ENCODE measurements at places on chromosomes 2 and 18. TPM values are rescaled to one million over a fixed set of nuclear protein-coding genes. Genes with fewer than 3 reads are reported as not detected.

Gene ZDBF2
- total RNA-seq = 9.7 TPM

Gene OTOS
- total RNA-seq = not detected

Gene XIRP2
- 0.55 TPM for total RNA-seq

- DNase-seq = no peak
- peaks cover 18% of the 10 kb centered on the region for H3K4me1 ChIP-seq
- H3K4me3 ChIP-seq = no peak overlapping the region
- no peaks in the 10 kb centered on the region for H3K27me3 ChIP-seq
These were observed 109.1 kb upstream of the CYP1B1 start for GRCh38 chr2:38185012-38185491.

DNA sequence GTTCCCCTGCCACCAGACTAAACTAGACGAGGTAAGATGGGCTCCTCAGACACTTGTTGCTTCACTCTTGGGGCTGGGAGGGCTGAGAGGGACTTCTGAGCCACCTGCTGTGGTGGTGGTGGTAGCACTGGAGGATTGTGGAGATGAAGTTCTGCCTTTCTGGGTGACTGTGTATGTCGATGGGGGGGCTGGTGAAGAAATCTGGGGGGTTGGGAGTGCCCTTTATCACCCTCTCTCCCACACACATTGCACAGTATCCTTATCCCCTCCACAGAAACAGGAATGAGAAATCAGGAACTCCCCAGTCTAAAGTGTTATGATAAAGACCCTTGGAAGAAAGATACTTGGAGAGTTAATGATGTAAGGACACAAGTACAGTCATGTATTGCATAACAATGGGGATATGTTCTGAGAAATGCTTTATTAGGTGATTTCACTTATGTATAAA, 38.5 kb downstream of the HK2 start:
- DNase-seq = no peak
- H3K4me3 ChIP-seq = no peak overlapping the region
- H3K27ac ChIP-seq = no peak overlapping the region
- no peaks in the 10 kb centered on the region for H3K36me3 ChIP-seq
- H3K4me1 ChIP-seq = no peaks in the 10 kb centered on the region

Gene PLEKHA3
- total RNA-seq = 17.8 TPM

DNA sequence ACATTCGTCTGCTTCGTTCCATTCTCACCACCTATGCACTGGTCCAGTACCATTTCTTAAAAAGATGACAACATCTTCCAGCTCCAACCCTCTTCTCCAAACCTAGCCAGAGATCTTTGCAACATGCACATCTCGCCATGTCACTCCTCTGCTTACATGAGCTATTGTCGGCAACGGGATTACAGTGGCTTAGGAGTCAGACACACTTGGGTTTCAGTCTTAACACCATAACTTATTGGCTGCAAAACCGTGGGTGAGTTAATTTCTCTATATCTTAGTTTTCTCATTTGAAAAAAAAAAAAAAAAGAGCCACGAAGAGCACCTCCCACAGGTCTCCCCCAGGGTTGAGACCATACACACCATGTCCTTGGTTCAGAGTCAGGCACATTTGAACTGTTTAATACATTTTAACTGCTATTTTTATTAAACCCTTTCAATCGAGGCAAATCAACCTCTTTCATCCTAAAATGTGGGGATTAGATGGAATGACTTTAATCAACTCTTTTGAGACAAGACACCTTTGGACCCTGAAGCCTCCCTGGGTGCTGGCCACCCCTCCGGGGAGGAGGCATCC, 889 bp downstream of the ANKRD29 start:
- no peaks in the 10 kb centered on the region for H3K4me1 ChIP-seq
- H3K27me3 ChIP-seq = no peaks in the 10 kb centered on the region
- H3K4me3 ChIP-seq = peak overlapping the region; percentile 59
- peak overlapping the region; percentile 75 for H3K27ac ChIP-seq
- H3K36me3 ChIP-seq = no peaks in the 10 kb centered on the region

DNA sequence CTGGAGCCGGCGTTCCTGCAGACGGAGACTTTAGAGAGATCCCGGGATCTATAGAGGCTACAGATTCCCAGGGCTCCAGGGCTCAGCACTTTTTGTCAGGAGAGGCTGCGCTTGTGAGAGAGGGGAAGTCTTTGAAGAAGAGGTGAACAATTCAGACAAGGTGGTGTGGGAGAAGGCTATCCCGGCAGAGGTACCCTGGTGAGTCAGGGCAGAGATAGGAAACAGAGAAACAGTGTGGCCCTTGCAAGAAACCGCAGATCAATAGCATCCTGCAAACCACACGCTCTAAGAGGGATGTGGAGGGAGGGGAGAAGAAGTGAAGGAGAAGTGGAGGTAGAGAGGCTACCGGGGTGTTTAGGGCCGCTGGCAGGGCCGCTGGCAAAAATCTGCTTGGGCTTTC, 160.5 kb upstream of the APCDD1 start:
- H3K27me3 ChIP-seq = no peaks in the 10 kb centered on the region
- no peak for DNase-seq
- no peaks in the 10 kb centered on the region for H3K36me3 ChIP-seq
- no peak overlapping the region for H3K4me3 ChIP-seq
- H3K4me1 ChIP-seq = no peaks in the 10 kb centered on the region

Gene SERPINB2
- not detected for total RNA-seq

DNA sequence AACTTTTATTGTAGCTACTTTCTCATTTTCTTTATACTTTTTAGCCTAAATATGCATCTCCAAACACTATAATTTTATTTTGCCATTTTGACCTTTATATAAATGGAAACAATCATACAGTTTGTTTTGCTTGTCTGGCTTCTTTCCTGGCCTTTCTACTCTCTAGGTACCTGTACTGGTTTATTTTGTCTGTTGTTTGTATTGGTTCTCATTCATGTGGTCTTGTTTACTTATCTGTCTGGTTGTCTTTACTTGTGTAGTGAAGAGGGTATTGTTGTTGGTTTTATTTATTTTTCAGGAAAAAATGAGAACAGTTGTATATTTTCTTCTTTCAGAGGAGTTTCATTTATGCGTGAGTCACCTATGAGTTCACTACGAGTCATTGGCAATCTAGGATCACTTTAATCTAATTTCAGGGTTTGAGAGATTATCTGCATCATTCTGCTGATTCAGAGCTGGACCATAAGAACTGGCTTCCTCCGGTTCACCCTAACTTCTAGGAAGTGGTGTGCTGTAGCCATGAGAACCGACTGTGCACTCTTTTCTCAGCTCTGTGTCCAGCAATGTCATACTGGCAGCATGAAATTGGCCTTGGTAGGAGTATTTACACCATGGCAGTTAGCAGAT, 33.1 kb upstream of the HDAC4 start:
- no peaks in the 10 kb centered on the region for H3K36me3 ChIP-seq
- H3K4me1 ChIP-seq = no peaks in the 10 kb centered on the region
